ENCODE measurements at places on chromosomes 1 and 21. TPM values are rescaled to one million over a fixed set of nuclear protein-coding genes. Genes with fewer than 3 reads are reported as not detected.

GRCh38 chr1:57578099-57578498, 154.2 kb upstream of the DAB1 start:
- H3K4me3 ChIP-seq: no peak overlapping the region
- H3K27me3 ChIP-seq: no peaks in the 10 kb centered on the region
- H3K36me3 ChIP-seq: no peaks in the 10 kb centered on the region
- DNase-seq: no peak
- H3K4me1 ChIP-seq: no peaks in the 10 kb centered on the region
- H3K27ac ChIP-seq: no peak overlapping the region

DNA sequence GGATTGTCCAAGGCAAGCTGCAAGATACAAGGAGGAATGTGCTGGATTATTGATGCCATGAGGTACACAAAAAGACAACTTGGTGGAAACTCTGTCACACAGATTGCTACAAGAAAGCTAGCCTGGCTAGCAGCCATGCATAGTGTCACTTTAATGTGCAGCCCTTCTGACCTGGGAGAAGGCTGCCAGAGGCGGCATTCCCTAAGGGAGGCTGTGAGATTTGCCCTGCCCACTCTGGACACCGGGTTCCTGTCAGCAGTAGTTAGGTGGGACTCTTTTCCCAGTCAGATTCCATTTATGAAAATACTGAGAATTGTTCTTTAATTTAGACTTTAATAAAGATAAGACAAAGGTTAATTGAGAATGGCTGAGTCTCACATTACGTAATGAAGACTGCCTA, 47.8 kb upstream of the SYT6 start:
- H3K4me3 ChIP-seq: no peak overlapping the region
- H3K27ac ChIP-seq: no peak overlapping the region
- no peaks in the 10 kb centered on the region for H3K27me3 ChIP-seq
- no peak for DNase-seq
- no peaks in the 10 kb centered on the region for H3K36me3 ChIP-seq

- H3K4me1 ChIP-seq: peaks cover 19% of the 10 kb centered on the region
- H3K27ac ChIP-seq: no peak overlapping the region
- H3K27me3 ChIP-seq: no peaks in the 10 kb centered on the region
- H3K4me3 ChIP-seq: no peak overlapping the region
Measured at GRCh38 chr1:5962265-5963105, 29.7 kb downstream of the NPHP4 start.

The PADI2 gene
- not detected for total RNA-seq
